ENCODE measurements at places on chromosomes 3 and 15. TPM values are rescaled to one million over a fixed set of nuclear protein-coding genes. Genes with fewer than 3 reads are reported as not detected.

The ERICH6 gene
- not detected for total RNA-seq

The TMOD3 gene
- 73.5 TPM for total RNA-seq

The PLA2G4D gene
- not detected for total RNA-seq

The WDR5B gene
- total RNA-seq, result 3.0 TPM

The FMN1 gene
- total RNA-seq, result 0.04 TPM

The HESX1 gene
- total RNA-seq, result 0.40 TPM

The SCAPER gene
- total RNA-seq, result 7.7 TPM

The CADPS gene
- total RNA-seq, result not detected

The PLSCR2 gene
- total RNA-seq, result not detected
